ENCODE measurements at places on chromosomes 7 and 10.

- no peak for DNase-seq
Observed at GRCh38 chr10:103929381-103929921, 11.5 kb upstream of the STN1 start.

- peak; percentile 38 for DNase-seq
Observed at GRCh38 chr10:17227367-17228090, 512 bp upstream of the VIM start.

DNA sequence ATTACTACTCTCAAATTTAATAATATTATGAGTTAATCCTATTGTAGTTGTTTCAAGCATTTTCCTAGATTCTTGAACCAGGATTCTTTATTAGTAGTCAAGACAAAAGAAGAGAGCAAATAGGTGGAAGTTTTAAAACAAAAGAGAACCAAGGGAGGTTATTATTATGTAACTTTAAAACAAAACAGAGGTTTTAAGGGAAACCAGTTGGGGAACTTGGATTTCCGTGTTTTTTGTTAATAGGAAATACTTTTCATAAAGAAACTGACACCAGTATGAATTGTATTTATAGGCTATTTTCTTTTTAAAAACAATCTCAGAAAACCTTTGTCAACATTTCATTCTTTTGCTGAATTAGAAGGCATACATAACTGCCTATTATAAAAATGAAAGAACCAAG lies 183.9 kb downstream of the WNT2 start:
- DNase-seq, result no peak

DNA sequence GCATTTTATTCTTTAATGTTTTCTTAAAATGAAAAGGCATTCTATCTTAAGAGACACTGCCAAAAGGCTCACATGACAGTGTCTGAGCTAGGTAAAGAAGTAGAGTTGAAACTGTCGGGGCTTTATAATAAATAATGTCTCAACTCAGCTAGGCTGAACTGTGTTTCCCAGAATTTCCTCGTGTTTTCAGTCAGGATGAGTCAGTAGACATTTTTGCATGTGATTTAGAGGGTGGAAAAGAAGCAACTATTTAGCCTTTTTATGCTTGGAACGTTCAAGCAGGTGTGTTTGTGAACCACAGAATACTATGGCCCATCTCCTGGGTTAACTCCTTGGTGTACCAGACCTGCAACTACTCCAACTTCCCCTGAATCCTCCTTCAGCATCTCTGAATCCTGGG lies 23.4 kb upstream of the LIPA start:
- DNase-seq, result no peak

DNA sequence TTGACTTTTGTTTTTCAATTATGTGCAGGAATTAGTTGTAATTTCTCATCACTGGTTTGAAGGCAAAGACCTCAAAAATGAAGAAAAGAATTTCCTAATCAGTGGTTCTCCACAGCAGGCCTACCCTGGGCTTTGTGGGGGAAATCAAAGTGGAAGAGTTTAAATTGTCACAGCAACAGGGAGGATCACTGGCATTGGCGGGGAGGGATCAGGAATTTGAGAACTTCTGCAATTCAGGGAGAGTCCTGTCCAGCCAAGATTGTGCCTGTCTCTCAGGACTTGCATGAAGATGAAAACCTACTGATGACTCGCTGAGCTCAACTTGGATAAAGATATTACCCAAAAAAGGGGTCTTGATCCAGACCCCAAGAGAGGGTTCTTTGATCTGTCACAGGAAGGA lies 70.1 kb downstream of the HACD1 start:
- no peak for DNase-seq

DNA sequence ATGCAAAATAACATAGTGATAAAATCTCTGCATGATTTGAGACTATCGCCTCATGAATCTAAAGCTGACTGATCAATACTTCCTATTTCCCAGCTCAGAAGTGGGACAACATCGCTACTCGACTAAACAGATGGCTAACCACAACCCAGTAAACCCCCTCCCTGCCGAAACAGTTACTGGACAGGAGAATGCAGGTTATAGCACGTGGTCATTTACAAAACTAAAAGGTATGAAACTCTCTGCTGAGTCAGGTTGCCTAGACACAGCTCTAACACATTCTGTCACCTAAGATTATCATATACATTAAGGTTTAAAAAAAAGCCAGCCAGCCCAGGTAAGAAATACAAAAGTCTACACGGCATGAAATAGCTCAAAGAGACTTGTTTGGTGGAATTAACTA lies 64.0 kb downstream of the CTBP2 start:
- DNase-seq, result peak; percentile 13
